ENCODE measurements at places on chromosomes 3 and 15. TPM values are rescaled to one million over a fixed set of nuclear protein-coding genes. Genes with fewer than 3 reads are reported as not detected.
A peak's percentile ranks its signal among the peaks of the same experiment; 100 is the strongest.

PP2D1 gene
- not detected for total RNA-seq

DNA sequence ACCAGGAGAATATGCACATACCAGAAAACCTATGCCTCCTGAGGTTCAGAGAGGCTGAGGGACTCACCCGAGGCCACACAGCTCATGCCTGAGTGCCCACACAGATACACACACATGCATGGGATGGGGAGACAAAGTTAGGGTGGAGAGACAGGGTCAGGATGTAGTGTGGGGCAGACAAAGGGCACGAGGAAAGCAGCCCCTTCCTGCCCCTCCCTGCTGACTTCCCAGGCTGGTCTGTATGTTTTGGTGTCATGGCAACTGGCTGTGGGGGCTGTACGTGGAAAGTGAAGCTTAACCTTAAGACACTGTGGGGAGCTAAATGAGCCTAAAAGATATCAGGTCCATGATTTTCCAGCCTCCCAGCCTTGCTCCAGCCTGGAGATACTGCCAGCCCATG lies 57.8 kb downstream of the EPHB3 start:
- no peak for DNase-seq

- DNase-seq = no peak
These were observed 10.4 kb downstream of the PPCDC start for GRCh38 chr15:75033809-75034208.

- DNase-seq = peak; percentile 71
These were observed 100.9 kb downstream of the PGPEP1L start for GRCh38 chr15:98906712-98907083.

IL12A gene
- total RNA-seq = 0.32 TPM
